ENCODE measurements at places on chromosomes 1 and 21. TPM values are rescaled to one million over a fixed set of nuclear protein-coding genes. Genes with fewer than 3 reads are reported as not detected.

GRCh38 chr1:23274134-23274505 is 56.8 kb upstream of the HTR1D start:
- H3K4me3 ChIP-seq, result no peak overlapping the region
- H3K4me1 ChIP-seq, result no peaks in the 10 kb centered on the region
- H3K27me3 ChIP-seq, result no peaks in the 10 kb centered on the region
- DNase-seq, result no peak

Gene CHTOP
- total RNA-seq, result 65.5 TPM

- H3K4me3 ChIP-seq, result no peak overlapping the region
- H3K36me3 ChIP-seq, result no peaks in the 10 kb centered on the region
- H3K27ac ChIP-seq, result no peak overlapping the region
- no peaks in the 10 kb centered on the region for H3K27me3 ChIP-seq
- H3K4me1 ChIP-seq, result no peaks in the 10 kb centered on the region
Measured at GRCh38 chr1:217407534-217408001, 223.3 kb downstream of the GPATCH2 start.

Gene SLC6A9
- 14.6 TPM for total RNA-seq

DNA sequence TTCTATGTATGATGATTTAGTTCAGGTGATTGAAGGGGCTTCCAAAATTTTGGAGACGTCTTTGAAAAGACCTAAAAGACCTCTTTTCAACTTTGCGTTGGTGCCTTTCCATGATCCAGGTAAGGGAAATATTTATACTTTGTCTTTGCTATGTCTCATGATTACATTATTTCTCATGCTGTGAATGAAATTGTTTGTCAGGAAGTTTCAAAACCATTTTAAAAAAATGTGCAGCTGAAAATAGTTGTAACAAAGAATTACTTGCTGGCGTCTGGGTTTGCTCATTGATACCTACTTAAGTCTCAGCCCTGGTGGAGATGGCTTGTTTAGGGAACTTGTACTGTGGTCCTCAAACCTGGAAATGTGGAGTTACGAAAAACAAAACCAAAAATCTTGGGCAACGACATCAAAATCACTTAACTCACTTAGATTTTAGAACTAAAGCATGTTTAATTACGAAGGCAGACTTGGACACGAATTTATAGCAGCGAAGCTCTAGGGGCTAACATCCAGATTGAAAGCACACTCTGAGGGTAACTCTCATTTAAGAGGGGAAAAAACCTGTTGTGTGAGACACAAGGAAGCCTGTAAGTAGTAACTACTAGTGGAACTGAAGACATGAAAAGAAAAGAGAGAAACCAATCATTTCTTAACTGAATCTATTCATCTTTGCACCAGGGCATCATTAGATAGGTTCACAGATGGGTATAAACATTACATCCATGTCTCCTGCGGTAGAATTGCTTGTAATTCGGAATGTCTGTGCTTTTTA is 924 bp downstream of the HMCN1 start:
- no peak overlapping the region for H3K27ac ChIP-seq
- DNase-seq, result peak; percentile 3
- no peaks in the 10 kb centered on the region for H3K36me3 ChIP-seq

DNA sequence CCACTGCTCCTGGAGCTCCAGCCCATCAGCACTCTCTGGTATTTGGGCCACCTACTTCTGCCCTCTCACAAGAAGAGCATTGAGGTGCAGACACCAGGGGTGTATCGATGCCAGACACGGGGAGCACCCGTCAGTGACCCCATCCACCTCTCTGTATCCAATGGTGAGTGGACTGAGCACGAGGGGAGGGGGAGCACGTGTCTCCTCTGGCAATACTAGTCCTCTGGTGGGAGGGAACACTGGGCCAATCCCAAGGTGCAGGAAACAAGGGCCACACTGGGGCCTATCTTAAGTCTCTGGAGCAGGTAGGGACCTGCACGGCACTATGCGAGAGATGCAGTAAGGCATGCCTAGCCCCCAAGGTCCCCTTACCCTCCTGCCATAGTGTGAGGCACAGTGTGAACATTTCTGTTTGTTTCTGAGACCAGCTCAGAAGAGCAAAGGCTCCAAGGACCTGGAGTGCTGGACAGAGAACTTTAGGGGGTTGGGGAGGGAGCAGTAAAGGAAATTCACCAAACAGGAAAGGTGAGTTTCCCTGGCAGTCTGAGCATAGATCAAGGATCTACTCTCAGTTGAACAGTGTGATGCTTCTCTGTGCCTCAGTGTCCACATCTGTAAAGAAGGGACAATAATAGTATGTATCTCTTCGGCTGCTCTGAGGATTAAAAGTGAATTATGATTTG is 2.3 kb downstream of the FCRLB start:
- H3K4me3 ChIP-seq, result no peak overlapping the region
- no peak overlapping the region for H3K27ac ChIP-seq
- DNase-seq, result peak; percentile 28
- H3K4me1 ChIP-seq, result no peaks in the 10 kb centered on the region

- peaks cover 5% of the 10 kb centered on the region for H3K4me1 ChIP-seq
- no peak overlapping the region for H3K4me3 ChIP-seq
- no peaks in the 10 kb centered on the region for H3K27me3 ChIP-seq
Measured at GRCh38 chr21:42811960-42812359, 67.4 kb downstream of the WDR4 start.

DNA sequence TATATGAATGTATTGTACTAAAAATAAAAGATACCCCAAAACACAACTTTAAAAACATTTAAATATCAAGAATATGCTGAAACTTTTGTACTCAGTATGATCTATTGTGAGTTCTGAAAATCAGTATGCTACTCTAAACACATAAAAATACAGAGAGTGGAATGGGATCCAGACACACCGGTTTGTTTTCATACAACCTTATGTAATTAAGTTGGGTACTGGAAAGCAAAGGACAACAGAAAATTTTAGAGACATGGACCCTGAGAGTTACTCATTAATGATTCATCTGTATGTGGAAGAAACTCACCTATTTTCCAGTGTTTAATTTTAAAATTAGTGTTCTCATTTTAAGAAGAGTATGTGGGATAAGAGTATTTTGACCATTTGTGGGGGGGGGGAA is 927 bp upstream of the CFHR3 start:
- no peaks in the 10 kb centered on the region for H3K4me1 ChIP-seq
- H3K27ac ChIP-seq, result no peak overlapping the region
- H3K4me3 ChIP-seq, result no peak overlapping the region
- no peaks in the 10 kb centered on the region for H3K27me3 ChIP-seq
- DNase-seq, result no peak
- H3K36me3 ChIP-seq, result no peaks in the 10 kb centered on the region

Gene TNNT2
- total RNA-seq, result 25.9 TPM

Gene FCRL4
- total RNA-seq, result not detected

GRCh38 chr1:187527346-187527745 is 698.6 kb downstream of the PLA2G4A start:
- no peaks in the 10 kb centered on the region for H3K36me3 ChIP-seq
- H3K4me1 ChIP-seq, result peaks cover 4% of the 10 kb centered on the region
- no peak for DNase-seq
- no peak overlapping the region for H3K27ac ChIP-seq
- H3K27me3 ChIP-seq, result no peaks in the 10 kb centered on the region

Gene TRNP1
- total RNA-seq, result 92.5 TPM

DNA sequence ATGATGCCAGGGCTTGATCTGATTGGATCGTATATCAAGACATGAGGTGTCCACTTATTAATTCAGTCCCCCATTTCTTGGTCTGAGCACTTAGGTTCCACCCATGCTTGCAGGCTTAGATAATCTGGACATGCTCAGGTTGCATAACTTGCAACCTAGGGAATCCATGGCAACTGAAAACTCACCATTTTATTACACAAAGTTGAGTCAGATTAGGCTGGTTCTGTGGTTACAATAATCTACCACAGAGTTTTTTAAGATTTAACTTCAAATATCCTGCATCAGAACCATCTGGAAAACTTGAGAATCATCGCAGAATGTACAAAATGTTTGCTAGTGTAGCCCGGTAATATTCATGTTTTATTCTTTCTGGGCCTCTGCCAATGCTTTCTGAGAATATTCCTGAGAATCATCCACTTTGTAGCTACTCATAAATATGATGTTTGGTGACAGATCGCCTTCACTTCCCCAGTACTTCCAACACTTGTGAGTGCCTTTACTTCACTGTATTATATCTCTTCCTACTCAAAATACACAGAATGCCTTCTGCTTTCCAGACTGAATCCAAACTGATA is 707.2 kb upstream of the ADAMTS5 start:
- H3K4me1 ChIP-seq, result no peaks in the 10 kb centered on the region
- DNase-seq, result no peak
- H3K27ac ChIP-seq, result no peak overlapping the region
- no peak overlapping the region for H3K4me3 ChIP-seq
- H3K36me3 ChIP-seq, result no peaks in the 10 kb centered on the region

DNA sequence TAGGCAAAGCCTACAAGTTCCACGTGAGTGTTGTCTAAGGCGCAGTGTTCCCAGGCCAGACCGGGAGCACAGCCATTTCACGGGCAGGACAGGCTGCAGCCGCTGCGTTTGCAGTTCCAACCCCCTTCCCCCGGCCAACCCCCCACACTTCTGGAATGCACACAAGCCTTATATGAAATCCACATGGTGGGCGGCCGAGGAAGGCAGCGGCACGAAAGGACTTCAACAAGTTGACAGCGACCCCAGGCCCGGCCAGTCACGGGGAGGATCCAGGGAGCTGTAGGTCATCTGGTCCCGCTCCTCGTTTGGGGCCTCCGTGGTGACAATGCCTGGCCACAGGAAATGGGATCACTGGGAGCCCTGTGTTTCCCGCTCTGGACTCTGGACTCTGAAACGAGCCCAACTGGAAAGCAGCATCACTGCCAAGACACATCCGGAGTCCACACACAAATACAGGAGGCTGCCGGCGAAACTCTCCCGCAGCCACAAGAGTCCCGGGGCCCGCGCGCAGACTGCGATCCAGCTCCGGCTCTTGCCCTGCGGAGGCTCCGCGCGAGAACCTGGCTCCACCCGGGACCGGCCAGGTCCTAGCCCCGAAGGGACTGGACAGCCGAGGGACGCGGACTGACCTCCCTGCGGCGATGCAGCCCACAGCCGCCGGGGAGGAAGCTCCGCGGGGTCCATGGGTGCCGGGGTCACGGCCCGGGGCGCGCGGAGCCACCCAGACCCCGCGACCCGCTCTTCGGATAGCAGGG is 794 bp downstream of the NID1 start:
- H3K4me1 ChIP-seq, result no peaks in the 10 kb centered on the region
- H3K4me3 ChIP-seq, result peak overlapping the region; percentile 79
- peaks cover 10% of the 10 kb centered on the region for H3K27me3 ChIP-seq
- H3K36me3 ChIP-seq, result no peaks in the 10 kb centered on the region
- H3K27ac ChIP-seq, result peak overlapping the region; percentile 91
